ENCODE measurements at places on chromosomes 13 and 19.
A peak's percentile ranks its signal among the peaks of the same experiment; 100 is the strongest.

DNA sequence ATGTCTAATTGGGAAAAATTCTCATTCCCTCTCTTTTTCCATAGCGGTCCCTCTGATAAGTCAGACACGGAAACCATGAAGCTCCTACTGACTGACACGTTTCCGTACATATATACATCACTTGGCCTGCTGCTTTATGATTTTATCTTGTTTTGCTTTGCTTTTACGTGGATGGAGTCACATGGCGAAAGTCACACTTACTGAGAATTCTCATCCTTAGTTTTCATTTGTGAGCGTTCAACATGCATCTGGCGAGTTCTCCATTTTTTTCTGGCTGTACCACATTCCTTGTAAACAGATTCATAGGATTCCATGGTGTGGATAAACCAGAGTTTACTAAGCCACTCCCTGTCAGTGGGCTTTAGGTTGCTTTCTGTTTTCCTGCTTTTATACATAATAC lies 21.2 kb downstream of the PGPEP1 start:
- no peak for DNase-seq

DNA sequence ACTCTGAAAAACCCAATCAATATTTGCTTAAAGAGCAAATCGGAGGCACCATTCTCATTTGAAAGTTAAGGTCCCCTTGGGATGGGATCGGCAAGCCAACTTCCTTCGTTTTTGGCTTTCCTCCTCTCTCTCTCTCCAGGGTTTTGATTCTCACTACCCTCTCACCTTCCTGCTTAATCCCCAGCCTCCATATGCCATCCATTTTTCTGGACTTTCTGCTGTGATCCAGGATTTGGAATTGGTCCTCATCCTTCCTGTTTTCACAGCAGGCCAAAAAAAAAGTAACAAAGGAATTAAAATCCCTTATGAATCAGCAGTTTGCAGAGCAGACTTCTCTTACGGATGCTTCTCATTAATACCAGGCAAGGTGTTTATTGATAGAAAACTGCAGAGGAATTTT lies 283.1 kb upstream of the TMTC4 start:
- no peak for DNase-seq

GRCh38 chr13:102873653-102874052 lies 27.8 kb downstream of the ERCC5 start:
- DNase-seq = peak; percentile 37

DNA sequence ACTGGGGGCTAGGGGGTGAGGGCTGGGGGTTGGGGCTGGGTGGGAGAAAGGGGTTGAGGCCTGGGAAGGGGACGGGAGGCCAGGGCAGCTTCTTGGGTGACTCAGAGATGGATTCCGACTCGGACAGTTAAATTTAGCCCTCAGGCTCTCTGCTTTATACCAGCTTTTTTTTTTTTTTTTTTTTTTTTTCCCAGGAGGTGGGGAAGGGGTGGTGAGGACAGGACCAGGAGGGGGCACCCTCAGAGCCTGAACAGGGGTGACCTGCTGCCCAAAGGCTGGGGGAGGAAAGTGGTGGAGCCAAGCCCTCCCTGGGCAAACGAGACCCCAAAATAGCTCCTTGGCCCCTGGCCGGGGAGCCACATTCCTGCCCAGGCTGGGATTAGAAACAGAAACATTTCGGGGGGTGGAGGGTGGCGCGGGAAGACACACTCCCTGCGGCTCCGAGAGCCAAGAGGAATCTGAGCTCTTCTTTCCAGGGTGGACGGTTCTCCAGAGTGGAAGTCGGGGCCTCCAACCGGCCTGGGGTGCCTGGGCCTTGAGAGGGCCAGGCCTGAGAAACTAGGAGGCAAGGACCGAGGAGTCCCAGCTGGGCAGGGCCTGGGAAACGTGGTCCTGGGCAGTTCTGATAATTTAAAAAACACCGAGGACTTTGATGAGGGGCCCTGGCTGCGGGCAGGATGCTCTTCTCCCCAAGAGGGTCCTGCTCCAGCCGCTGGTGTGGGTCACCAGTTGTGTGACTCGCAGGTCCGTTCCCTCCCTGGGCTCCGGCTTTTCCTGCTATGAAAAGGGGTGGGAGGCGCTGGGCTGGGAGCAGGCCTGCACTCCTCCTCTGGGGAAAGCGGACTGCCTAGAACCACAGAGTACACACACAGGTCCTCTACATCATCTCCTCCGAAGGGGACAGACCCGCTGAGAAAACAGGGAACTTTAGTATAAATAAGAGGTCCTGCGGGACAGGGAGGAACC lies 813 bp upstream of the DMPK start:
- DNase-seq = no peak

DNA sequence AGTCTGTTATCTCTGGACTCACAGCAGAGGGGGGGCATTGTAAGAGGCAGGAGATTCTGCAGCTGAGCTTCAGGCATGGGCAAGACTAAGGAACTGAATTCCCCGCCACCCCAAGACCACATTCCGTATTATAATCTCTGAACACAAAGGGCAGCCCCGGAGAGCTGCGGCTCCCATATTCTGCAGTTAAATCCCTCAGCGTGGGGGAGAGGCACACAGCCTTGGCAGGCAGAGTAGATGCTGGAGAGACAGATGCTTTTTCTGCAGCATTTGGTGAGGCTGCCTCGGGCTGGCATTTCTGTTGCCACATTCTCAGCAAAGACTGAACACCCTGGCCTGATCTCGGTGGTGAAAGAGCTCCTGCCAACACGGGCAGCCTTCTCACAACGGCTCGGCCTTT lies 12.9 kb downstream of the CHAF1A start:
- no peak for DNase-seq

GRCh38 chr19:45079063-45079910 lies at the start of gene GEMIN7:
Gene GEMIN7 (plus strand): TSS chr19:45079260. CDS start chr19:45090115, 10,855 bp downstream.
- peak; percentile 82 for DNase-seq

GRCh38 chr19:45097776-45098520 lies 5.0 kb downstream of the PPP1R37 start:
- no peak for DNase-seq

GRCh38 chr13:99439048-99439447 lies 62.2 kb upstream of the TM9SF2 start:
- DNase-seq = no peak

GRCh38 chr19:46759817-46760333 lies 13.6 kb upstream of the STRN4 start:
- DNase-seq = no peak

- DNase-seq = no peak
Observed at GRCh38 chr19:48518207-48518606, 6.6 kb upstream of the LMTK3 start.

DNA sequence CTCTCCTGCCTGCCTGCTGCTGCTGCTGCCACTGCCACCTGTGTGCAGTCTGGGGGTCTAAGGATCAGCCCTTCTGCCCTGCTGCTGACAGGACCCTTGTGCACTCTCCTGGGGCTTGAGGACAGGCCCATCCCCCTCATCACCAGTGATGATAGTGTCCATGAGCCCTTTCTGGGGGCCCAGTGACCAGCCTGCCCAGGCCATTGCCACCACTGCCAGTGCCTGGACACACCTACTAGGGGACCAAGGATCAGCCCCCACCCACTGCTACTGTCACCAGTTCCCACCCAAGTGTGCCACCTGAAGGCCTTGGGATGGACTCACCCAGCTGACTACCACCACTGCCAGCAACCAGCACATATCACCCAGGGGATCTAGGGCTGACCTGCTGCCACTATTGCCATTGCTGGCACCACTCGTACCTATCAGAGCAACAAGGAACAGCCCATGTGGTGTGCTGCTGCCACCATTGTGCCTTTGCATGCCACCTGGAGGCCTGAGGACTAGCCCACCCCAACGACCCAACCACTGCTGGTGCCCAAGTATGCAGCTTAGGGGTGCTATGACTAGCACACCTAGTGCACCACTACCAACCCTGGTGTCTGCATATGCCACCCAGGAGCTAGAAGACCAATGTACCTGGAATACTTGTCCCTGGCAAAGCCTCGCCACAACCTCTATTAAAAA lies 994.3 kb downstream of the PCDH17 start:
- DNase-seq = no peak

GRCh38 chr13:35855531-35856019 lies 275.6 kb downstream of the DCLK1 start:
- DNase-seq = no peak

DNA sequence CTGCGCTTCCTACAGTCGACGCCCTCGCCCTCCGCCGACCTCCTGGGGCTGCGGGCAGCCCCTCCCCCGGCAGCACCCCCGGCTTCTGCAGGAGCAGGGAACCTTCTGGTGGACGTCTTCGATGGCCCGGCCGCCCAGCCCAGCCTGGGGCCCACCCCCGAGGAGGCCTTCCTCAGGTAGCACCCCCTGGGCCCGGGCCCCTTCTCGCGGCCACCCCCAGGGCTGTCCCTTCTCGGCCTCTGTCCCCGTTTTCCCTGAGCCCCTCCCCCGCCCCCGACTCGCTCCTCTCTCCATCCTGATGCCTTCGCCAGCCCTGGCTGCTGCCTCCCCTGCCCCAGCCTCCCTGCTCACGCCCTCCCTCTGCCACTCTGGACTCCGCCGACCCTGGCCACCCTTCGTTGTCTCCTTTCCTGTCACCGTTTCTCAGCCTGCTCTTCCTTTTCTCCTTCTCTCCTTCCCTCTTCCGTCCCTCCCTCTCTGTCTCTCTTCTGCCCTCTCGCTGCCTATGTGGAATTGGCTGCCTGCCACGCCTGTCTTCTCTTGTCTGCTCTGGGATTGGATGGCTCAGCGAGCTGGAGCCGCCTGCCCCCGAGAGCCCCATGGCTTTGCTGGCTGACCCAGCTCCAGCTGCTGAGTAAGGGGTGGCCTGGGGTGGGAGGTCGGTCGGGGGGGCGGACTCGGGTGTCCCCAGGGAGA lies 11.0 kb downstream of the FUZ start:
- no peak for DNase-seq

GRCh38 chr19:986083-986482 lies 1.9 kb downstream of the WDR18 start:
- no peak for DNase-seq

GRCh38 chr13:98214707-98215106 lies 37.6 kb upstream of the RNF113B start:
- no peak for DNase-seq

DNA sequence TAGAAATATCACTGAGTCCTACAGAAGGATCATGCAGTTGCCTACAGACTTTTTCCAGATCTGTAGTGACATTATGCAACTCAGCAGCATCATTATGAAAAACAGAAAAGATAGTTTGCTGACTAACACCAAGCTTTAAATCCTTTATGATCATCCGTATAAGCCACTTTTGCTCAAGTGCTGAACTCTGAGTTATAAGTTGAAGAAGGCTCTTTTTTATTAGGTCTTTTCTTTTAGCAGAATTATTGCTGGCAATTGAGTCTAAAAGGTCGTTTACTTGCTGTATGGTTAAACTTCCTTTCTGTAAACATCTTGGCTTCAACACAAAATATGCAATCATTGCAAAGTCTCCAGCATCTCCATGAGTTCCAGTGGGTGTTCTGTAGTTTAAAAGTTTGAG lies 4.8 kb downstream of the LIG4 start:
- DNase-seq = no peak

DNA sequence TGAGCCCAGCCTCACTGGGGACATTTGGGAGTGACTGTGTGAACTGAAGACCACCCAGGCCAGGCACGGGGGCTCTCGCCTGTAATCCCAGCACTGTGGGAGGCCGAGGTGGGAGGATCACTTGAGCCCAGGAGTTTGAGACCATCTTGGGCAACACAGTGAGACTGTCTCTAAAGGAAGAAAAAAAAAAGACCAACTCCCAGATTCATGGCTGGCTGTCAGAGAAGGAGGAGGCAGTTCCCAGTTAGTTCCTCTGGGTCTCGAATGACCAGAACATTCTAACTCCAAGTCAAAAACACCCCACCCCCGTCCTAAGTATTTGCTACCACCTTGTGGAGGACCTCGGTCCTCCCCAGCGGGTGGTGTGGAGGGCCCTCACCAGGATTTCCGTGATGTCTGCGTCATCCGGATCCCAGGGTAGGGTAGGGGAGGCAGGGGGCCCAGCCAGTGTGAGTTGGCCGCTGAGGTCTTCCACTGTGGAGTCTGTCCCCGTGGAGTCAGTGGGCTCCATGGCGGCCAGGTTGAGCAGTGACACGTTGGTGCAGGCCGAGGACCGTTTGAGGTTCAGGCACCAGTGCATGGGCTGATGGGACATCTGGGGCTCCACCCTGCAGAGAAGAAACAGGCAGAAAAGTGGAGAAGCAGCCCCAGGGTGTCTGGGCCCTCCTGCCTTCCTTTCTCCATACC lies 1.3 kb downstream of the TSKS start:
- no peak for DNase-seq

GRCh38 chr13:36778083-36778671 lies 40.8 kb upstream of the RFXAP start:
- no peak for DNase-seq

DNA sequence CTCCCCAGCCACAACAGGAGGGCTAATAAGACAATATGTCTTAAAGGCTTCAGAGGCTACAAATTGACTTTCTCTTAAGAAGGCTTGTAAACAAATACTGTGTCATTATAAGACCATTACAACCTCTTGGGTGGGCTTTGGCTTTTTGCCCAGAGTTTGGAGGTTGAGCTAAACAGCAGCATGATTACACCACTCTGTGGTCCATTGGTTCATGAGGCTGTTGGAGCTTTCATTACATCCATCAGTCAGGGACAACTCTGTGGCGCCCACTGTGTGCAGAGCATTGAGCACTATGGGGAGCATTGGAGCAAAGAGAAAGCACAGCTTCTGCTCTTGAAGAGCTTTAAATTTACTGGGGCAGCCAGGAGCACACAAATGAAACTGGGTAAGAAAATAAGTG lies 75.9 kb downstream of the TNFSF11 start:
- no peak for DNase-seq

DNA sequence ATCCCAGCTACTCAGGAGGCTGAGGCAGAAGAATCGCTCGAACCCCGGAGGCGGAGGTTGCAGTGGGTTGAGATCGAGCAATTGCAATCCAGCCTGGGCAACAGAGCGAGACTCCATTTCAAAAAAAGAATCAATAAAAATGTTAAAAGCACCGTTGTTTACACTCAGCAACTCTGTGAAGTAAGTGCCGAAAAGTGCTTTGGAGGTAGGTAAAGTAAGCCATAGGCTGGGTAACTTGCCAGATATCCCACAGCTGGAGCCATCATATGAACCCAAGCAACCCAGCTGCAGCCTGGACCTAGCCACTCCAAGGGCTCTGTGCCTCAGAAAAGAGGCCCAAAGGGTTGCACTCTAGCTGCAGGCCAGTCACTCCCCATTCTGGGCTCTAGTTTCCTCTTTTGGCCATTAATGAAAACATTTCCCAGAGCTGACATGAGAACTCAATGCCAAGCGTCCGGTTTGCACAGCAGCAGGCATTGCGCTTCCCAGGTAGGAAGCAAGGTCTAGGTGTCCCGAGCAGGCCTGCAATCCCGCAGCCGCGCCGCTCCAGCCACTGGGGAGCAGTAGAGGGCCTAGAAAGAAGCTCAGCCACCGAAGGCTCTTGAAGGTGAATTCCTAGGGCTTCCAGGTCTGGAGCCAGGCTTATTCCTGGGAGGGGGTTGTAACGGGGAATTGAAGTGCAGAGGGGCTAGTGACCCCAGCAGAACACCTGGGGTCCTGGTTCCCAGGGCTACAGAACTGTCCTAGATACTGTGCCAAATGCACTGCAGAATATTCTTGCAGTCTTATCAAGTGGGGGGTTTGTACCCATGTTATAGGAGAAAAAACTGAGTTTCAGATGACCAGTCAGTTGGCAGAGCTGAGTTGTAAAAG lies 4.1 kb upstream of the CD79A start:
- DNase-seq = no peak

GRCh38 chr13:26030331-26030730 lies 21.5 kb downstream of the SHISA2 start:
- no peak for DNase-seq

GRCh38 chr19:46745521-46746280 lies at the start of gene FKRP:
Gene FKRP (plus strand): TSS chr19:46746057. CDS start chr19:46755451, 9,394 bp downstream.
- peak; percentile 68 for DNase-seq

GRCh38 chr13:24764276-24764630 lies 284 bp downstream of the RNF17 start:
- no peak for DNase-seq

- no peak for DNase-seq
Observed at GRCh38 chr19:29758863-29759262, 43.8 kb upstream of the C19orf12 start.

Data from GM10248 (cell line).